C1 segment of cervical spinal cord (tissue), 14 donors: ENCODE measurements at places on chromosomes 13 and 19.

- no peak for DNase-seq
Observed at GRCh38 chr13:113359571-113359970, 4.4 kb downstream of the GRTP1 start.

- no peak for DNase-seq
Observed at GRCh38 chr19:5436106-5436947, 18.9 kb upstream of the ZNRF4 start.

- DNase-seq = no peak
Observed at GRCh38 chr13:112052213-112052612, 14.7 kb upstream of the SOX1 start.

GRCh38 chr19:34310494-34310981 is 54.5 kb upstream of the GPI start:
- no peak for DNase-seq

- no peak for DNase-seq
Observed at GRCh38 chr19:4313847-4314490, 9.6 kb downstream of the FSD1 start.

DNA sequence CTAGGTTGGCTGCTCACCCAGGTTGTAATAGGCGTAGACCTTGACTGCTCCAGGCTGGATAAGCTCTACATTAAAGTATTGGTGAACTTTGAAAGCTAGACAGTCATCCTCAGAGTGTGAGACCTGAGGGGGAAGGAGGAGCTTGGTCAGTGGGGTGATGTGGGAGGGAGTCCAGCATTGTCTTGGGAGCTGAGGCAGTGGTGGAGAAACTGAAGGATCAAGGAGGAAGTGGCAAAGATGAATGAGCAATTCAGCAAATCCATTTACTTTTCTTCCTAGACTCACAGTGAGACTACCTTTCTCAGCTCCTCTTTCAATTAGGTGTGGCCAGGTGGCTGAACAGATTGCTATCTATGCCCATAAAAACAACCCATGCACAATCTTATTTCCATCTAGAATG is 10.2 kb upstream of the TNFSF14 start:
- no peak for DNase-seq

DNA sequence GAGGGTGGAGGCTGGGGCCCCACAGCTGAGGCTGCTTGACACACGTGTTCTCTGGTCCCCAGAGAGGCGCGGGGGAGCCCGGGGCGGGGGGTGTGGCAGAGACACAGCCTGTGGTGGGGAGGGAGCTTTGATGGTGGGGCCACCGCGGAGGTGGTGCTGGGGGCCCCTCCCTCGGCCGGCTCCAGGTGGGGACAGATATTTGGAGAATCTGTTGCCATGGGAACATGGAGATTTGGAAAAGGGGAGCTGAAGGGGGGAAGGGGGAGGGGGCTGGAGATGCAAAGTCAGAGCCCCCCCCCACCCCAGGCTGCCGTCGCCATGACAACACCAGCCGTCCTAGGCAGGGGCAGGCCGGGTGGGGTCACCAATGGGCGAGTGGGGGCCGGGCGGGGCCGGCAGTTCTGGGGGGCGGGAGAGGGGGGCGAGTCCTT is 1.2 kb downstream of the PRKCG start:
- no peak for DNase-seq

GRCh38 chr19:35563207-35563829 is at the start of gene ATP4A:
ATP4A (minus strand) TSS chr19:35563658; CDS start chr19:35563629, 29 bp downstream.
- DNase-seq = no peak

GRCh38 chr13:73508841-73509240 is 450.0 kb downstream of the KLF5 start:
- DNase-seq = no peak

DNA sequence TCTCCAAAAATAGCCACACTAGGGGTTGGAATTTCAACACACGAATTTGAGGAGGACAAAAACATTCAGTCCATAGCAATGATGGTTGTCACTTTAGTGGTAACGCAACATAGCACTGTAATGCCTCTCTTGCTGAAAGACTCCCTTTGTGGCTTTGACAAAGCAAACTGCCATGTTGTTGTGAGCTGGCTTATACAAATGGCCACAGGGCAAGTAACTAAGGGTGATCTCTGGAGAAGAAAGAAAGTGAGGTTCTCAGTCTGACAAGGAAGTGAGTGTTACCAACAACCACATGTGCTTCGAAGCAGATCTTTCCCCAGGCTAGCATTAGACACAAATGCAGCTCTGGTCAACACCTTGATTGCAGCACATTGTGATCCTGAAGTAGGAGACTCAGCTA is 79.1 kb upstream of the PCDH17 start:
- DNase-seq = no peak

DNA sequence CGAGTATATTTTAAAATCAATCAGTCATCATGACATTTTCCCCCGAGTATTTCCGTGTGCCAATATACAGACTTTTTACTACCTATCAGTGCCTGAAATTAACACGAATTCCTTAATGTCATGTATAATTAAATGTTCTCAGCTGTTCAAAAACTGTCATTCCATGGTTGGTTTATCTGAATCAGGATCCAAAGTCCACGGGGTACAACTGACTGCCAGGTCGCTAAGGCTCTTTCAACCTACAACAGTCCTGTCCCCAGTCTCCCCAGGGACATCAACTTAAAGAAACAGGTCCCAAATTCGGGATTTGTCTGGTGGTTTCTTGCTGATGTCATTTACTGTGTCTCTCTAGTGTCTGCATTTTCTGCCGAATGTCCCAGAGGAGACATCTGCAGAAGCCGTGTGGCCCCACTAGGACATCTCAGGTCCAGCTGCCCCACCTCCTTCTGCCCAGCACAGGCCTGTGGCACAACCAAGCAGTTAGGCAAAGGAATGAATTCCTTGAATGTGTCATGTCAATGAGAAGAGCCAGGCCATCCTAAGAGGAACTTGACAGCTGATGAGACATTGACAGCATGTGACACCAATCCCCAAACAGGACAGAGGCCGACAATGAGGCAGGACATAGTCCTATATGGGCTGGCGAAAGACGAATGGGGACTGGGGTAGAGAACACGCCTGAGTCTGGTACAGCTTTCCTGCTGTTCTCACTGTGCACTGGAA is 109.5 kb downstream of the STK24 start:
- no peak for DNase-seq

DNA sequence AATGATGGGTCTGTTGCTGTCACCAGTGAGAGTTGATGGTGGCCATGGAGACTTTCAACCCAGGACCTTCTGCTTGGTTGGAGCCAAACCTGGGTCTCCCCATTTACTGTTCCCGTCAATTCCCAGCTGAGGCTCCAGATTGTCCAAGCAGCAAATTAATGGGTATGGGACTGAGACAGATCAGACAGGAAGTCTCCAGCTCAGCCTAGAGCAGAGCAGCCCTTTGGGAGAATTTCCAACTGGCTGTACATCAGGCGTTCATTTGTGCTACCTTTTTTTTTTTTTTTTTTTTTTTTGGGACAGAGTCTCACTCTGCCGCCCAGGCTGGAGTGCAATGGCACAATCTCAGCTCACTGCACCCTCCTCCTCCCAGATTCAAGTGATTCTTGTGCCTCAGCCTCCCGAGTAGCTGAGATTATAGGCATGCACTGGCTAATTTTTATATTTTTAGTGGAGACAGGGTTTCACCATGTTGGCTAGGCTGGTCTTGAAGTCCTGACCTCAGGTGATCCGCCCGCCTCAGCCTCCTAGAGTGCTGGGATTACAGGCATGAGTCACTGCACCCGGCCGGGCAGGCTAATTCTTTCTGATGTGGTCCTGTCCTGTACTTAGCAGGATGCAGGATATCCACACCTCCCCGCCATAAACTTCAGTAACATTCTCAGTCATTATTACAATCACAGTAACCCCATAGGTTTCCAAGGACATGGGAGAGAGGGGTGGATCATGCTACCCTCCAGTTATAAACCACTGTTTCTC is 9.3 kb downstream of the MAP3K10 start:
- peak; percentile 12 for DNase-seq

DNA sequence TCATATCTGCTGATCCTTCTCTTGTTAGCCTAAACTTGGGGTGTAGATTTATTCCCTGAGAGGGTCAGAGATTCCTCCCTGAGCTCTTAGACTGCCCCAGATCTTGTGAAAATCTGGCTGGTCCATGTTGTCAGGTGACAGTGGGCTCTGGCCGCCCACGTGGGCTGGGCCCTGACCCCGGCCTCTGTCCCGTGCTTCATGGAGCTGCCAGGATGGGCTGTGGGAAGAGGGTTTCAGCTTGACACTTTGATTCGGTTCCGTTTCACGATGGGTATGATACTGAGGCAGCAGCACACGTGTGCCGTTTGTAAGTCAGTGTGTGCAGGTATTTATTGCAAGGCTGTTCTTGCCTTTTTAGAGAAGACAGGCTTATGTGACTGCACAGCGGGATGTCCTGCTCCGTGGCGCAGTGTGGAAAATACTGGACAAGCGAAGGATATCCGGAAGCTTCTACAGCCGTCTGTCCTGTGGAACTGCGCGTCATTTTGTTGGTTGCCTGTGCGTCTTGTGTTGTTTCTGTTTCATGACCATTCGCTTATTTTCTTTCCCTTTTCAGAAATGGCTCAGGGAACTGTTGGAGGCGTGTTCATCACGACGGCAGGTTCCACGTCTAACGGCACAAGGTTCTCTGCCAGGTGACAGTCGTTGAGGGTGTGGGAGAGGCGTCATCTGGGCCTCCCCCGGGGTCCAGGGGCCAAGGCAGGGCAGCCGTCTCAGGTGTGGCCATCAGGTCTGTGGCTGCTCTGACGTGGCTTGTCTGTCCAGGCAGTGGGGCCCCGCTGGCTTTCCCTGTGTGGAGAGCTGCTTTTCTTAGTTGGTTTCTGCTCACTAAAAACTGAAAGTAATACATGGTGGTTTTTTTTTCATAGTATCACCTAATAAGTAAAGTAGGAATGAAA is 20.5 kb downstream of the ATP4B start:
- no peak for DNase-seq
